GM23338 (cell line): ENCODE measurements at places on chromosomes 3 and 15. TPM values are rescaled to one million over a fixed set of nuclear protein-coding genes. Genes with fewer than 3 reads are reported as not detected.
A peak's percentile ranks its signal among the peaks of the same experiment; 100 is the strongest.

Gene SMCO1
- not detected in 2 replicates for total RNA-seq

- H3K27me3 ChIP-seq: no peaks in the 10 kb centered on the region
- no peak overlapping the region for H3K27ac ChIP-seq
These were observed 154.3 kb downstream of the PLCL2 start for GRCh38 chr3:17038900-17039553.

Gene IGSF10
- 0.94 and 1.4 TPM in 2 replicates for total RNA-seq

- H3K27me3 ChIP-seq: peaks cover 7% of the 10 kb centered on the region
- no peak overlapping the region for H3K27ac ChIP-seq
- no peak overlapping the region for H3K4me3 ChIP-seq
These were observed 13.0 kb downstream of the MRPL46 start for GRCh38 chr15:88454236-88454635.

DNA sequence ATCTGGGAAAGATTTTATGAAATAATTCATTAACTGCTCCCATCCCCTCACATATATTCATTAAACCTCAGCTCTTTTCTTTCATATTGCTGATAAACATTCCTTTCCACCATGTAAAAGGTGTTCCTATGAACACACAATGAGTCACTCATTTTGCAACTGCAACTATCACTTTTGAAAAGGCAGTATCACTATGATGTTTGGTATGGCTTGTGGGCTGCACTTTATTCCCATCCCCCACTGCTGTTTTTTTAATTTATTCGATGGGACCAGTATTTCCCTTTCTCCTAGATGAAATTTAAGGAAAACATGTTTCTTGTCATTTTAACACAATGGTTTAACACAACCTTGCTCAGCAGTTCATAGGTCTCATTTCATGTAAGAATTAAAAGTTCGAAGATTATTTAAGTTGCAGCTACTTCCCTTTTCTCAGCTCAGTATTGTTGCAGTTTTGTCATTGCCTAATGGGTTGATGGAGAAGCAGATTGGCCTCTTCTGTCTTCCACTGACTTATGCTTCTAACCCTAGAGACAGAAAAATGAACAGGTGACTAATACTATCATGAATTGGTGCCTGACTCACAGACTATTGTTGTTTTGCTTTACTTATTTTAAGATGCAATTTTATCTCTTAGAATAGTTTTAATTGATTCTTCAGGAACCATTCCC is 280.3 kb downstream of the ZPLD1 start:
- no peaks in the 10 kb centered on the region for H3K27me3 ChIP-seq
- no peaks in the 10 kb centered on the region for H3K36me3 ChIP-seq
- H3K27ac ChIP-seq: no peak overlapping the region

DNA sequence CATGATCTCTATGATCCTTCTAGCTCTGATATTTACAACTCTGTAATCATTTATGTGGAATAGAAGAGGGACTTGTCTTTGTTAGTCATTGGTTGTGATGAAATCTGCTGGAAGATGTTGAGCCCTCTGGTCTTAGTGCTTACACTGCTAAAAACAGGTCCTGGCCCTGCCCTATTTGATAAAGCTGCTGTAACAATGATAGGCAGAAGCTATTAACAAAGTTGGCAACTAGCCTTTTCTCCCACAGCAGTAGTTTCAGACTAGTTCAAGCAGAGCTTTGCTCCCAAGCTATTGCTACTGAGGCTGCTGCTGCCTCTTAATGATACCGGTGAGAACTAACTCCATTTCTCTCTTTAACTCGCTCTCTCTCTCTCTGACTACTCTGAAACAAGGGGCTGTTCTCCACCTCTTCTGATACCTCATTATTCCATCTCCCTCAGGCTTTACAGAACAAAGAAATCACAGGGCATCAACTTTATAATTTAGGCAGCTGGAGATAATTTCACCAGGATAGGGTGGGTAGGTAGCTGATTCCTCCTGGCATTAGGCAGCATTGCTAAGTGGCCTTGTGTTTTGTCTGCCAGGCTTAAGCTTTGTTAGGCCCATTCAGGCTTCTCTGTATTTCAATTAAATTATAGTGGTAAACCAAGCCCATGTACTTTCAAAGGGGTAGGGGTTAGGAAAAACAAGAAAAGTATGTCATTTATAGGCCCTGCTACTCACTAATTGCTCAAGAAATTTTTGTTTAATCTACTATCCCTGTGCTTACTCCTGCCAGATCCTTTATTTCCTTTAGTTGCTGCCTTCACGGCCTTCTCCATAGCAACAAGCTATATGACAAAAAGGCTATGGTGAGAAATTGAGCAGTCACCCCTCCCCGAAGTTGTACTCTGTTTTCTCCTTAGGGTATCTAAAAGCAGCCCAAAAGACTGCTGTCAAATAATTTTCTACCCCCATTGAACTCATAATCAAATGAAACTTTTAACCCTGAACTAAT is 139.6 kb downstream of the RBPMS2 start:
- no peak for DNase-seq
- H3K4me1 ChIP-seq: peaks cover 34% of the 10 kb centered on the region
- H3K4me3 ChIP-seq: no peak overlapping the region
- H3K27me3 ChIP-seq: no peaks in the 10 kb centered on the region
- peak overlapping the region; percentile 87 for H3K27ac ChIP-seq
